SHP77 (cell line): ENCODE measurements at places on chromosomes 3 and 15.
A peak's percentile ranks its signal among the peaks of the same experiment; 100 is the strongest.

DNA sequence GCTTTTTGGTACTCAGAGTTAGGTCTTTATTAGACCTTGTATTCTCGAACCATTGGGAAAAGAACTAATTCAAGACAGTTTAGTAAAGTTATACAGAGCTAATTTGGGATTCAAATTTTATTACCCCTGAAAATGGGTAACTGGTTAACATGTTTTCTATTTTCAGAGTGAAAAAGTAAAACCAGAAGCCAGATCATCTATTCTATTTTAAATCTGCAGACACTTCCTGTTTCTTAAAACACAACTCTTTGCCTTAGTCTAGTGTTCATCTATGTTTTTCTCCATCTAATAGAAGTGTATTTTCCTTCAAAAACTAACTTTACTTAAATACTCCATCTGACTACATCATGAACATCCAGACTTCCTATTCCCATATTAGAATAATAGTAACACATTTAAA is 113.4 kb downstream of the CCNL1 start:
- no peak for DNase-seq

DNA sequence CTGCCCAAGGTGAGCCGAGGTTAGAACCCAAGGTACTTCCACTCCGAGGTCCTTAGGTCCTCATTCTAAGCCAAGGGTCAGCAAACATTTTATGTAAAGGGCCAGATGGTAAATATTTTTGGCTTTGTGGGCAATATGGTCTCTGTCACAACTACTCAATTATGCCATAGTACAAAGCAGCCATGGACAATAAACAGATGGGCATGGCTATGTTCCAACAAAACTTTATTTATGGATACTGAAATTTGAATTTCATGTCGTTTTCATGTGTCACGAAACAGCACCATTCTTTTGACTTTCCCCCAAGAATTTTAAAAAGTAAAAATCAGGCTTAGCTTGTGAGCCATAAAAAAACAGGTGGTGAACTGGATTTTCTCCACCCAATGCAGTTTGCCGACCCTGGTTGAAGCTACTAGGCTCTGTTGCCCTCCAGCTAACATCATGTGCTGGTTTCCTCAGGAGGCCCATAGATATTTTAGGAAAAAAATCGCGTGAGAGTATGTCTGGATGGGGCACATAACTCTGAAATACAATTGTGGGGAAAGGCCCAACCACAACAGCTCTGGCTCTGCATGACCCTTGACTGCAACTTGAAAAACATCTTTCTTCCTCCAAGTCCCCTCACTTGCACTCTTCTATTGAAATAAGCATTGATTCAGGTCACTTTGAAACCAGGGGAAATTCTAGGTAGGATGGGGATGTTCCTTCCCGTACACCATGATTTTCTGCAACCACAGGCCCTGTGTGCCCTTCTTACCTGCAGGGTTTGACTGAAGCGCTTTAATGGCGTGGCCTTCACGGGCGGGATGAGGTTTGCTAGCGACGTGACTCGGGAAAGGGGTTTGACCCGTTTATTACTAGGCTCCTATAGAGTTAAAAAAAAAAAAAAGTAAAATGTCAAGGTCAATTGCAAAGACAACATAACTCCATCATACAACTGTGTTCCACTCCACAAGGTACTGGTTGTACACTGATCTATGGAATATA is 28.5 kb downstream of the ARHGEF3 start:
- no peak for DNase-seq

- DNase-seq = no peak
These were observed 41.9 kb upstream of the SLC6A1 start for GRCh38 chr3:10950476-10951294.

GRCh38 chr3:73399106-73399505 is 225.6 kb downstream of the PDZRN3 start:
- no peak for DNase-seq

DNA sequence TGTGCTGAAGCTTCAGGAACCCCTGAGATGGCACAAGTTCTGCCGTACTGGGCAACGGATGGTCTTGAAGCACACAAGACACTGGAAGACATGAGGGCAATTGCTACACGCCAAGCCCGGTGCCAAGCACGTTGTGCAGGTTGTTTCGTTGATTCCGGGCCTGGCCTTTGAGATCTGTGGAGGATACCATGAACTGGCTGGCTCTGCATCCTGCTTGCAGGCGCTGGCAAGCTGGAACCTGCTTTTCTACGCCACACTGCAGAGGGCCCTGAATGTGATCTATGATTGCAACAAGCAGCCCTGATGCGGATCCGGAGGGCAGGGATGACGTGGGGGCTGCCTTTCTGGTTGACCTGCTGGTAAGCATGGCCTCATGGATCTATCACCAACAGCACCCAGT is 262.5 kb upstream of the ATP10A start:
- no peak for DNase-seq

DNA sequence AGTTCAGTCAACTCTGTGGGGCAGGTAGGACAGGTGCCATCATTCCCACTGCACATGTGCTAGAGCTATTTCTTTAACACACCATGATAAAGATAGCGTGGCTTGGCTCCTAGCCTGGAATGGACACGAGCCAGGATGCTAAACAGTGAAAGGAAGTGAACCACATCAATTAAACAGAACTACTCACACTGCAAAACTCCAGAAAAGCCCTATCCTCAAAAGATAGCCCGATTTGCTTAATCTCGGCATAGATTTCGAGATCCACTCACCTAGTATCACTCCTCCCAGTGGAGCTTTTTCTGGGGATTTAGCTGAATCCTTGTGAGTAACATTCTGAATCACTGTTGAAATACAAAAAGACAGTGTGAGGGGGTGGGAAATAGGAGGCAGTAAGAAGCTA is 118.0 kb downstream of the ABI3BP start:
- DNase-seq = no peak

DNA sequence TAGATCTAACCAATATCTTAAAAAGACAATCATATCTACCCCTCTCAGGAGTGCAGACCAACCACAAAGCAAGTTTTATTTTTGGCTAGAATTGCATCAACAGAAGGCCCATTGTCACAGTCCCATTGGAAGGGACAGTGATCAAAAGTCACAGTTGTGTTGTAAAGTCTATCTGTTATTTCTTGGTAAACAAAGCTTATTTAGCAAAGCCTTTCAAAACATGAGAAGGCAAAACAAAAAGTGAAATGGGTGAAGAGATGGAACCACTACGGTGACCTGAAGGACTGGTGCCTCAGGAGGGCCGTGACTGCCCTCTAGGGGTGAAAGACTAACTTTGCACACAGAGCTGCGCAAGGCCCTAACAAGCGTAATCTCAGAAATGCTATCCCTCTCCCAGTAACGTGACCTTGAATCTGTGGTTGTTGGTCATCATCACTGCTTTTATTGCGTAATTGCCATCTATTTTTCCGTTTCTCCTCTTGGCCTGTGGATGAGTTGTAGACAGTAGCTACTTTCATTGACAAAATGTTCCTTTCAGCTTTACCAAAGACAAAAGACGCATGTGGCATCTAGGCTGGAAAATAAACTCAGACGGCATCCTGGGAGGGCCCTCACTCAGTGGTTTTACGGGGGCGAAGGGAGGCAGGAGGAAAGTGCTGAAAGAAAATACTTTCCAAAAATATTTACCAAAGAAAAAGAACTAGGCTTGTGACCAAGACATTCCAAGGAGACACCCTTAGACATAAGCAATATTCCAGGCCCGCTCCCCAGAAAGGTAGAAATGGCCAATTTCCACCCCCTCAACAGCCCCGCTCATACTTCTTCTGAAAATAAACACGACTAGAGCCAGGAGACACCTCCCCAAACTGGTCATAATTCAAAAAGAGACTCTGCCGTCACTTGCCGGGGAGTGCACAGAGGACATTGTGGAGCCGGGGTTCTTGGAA is 79.4 kb downstream of the FRMD4B start:
- DNase-seq = peak; percentile 30

GRCh38 chr3:13529196-13530112 is 19.5 kb upstream of the FBLN2 start:
- no peak for DNase-seq

GRCh38 chr3:119700269-119700919 is 2.4 kb upstream of the CFAP91 start:
- no peak for DNase-seq

- DNase-seq = no peak
These were observed 17.0 kb downstream of the MAGI1 start for GRCh38 chr3:66021731-66022131.

GRCh38 chr3:35592589-35593295 is 46.6 kb upstream of the ARPP21 start:
- DNase-seq = no peak

DNA sequence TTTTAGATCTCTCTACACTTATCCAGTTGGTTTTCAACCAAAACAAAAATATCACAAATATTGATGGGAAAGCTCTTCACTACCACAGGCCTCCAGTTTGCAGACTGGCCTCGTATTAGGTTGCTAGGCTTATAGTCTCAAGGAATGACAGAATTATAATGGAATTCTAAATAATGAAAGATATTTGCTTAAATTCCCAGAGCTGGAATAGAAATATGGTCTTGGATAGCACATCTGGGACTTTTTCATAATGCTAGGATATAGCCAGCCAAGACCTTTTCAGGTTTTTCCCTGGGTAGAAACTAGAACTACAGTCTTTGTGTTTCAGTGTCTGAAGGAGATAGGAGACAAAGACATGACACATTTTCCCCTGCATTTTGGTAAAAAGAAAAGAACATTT is 121.9 kb upstream of the STAC start:
- DNase-seq = no peak

DNA sequence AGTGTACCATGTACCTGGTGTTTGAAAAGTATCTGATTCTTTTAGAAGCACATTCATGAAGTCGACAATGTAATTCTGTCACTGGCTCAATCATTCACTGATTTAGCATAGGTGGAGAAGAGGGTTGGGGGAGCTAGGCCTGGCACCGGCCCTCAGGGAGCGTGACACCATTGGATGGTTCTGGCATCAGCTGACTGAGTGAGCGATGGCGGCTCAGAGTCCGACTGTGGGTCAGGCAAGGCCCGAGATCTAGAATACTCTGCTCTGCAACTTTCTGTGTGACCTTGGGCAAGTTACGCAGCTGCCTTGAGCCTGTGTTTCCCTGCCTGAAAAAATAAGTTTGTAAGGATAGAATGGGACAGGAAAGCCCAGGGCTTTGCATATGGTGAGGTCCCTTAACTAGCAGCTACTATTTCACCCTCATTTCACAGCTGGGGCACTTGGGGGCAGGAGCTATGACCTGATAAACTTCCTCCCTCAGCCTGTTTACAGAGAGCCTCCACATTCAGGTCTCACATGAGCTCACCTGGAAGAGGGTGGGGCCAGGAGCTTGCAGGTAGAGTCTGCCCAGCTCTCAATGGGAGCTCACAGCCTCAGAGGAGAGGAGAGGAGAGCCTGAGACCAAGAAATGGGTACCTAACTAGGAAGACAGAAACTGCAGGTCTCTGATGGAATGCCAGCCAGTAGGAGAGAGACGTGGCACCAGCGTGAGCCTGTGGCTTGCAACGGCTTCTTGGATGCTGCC is 153.7 kb upstream of the TLE3 start:
- no peak for DNase-seq

GRCh38 chr15:47944637-47945288 is 176.0 kb upstream of the SLC24A5 start:
- no peak for DNase-seq

DNA sequence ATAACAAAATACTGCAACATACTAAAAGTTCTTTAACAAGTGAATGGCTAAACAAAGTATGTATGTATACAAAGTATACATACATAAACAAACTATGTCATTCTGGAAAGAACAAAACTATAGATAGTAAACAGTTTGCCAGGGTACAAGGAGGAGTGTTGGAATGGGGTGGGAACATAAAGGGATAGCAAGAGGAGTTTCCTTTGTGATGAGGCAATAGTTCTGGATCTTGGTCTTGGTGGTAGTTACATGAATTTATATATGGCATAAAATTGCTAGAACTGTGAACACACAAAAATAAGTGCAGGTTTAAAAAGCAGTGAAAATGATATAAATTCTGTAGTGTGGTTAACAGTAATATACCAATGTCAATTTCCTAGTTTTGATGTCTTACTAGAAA is 22.0 kb downstream of the ZNF148 start:
- DNase-seq = no peak

- no peak for DNase-seq
These were observed 66.8 kb upstream of the BLM start for GRCh38 chr15:90650117-90650955.

GRCh38 chr15:67852418-67852817 is 12.6 kb upstream of the RNU6-1 start:
- DNase-seq = no peak

- DNase-seq = no peak
These were observed 118.5 kb downstream of the EEFSEC start for GRCh38 chr3:128271536-128272332.

GRCh38 chr3:24578951-24579421 is 84.3 kb upstream of the THRB start:
- DNase-seq = no peak

DNA sequence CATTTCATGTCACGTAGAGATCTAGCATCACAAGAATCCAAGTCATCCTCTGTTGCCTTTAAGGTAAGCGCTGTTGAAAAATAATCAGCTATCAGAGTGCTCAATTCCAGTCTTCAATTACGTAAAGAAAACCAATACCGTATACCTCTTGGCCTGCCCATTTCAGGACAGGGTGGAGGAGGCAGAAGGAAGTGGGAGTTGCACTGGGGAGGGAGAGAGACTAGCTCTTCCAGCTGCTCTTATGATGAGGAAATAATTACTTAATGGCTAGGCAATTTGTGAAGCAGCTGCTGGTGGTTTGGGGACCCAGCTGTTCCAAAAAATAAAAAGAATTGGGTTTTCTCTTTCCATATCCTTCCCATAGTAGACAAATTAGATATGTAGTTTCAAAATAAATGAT is 365.8 kb upstream of the MCTP2 start:
- no peak for DNase-seq

DNA sequence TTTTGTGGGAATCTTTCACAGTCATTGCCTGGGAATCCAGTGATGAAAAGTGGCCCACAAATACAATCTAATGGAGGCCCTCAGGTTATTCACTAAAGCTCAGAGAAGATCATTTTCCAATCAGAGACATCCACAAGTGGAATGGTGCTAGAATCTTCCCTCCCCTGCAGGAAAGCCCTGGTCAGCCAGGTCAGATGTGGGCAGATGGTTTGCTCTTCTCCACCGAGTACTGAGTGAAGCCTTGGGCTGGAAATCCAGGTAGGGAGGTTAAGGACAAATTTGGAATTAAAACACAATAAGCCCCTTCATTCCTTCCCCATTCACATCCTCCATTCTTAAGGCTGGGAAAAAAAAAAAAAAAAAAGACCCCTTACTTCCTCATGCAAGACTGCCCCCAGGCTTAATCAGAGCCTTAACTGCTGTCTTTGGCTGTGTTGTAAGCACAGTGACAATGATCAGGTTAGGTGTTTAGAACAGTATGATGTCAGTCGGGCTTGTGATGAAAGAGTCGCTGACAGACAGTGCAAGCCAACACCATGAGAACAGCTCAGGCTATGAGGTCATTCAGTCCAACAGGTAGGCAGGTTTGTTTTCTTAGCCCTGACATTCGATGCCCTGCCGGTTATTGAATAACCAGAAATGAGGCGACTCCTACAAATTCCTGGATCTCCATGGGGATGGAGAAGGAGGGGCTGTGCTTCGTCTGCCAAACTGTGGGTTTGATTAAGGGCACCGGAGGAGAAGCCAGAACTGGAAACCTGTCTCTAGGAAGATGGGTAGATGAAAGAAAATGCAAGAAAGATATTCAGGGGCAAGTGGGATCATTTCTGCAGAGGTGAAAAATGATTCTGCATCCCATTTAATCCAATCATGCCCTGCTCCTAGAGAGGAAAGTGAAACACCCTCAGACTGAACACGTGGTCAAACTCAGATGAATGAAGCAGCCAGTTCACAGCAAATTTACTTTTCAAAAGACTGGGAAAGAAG is 23.5 kb upstream of the HES1 start:
- peak; percentile 39 for DNase-seq
